ENCODE measurements at places on chromosomes 11 and 22. TPM values are rescaled to one million over a fixed set of nuclear protein-coding genes. Genes with fewer than 3 reads are reported as not detected.

DNA sequence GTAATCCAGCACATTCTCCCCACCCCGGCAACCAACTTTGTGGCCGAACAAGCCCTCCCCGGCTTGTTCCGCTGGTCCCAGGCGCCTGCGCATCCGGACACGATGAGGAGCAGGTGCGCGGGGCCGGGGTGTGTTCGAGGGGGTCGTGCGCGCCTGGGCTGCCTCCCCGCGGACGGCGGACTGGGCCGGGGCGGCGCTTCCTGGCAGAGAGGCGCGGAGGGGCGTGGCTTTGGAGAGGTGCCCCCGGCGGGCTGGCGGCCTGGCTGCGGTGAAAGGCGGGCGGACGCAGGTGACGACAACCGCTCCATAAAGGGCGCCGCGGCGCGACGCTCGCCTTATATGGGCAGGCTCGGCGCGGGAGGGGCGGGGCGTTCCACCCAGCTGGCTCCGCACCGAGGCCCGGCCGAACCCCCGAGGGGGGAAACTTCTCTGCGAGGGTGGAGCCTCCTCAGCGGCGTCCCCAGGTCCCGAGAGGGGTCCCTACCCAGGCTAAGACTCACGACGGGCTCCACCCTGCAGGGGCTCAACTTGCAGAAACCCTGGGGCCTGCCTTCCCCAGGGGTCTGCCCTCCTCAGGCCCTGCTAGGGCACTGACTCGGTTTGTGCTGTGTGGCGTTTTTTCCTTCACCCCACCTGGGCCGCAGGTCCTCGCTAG lies 26.4 kb downstream of the TXN2 start:
- peak overlapping the region; percentile 97 for H3K27ac ChIP-seq
- H3K36me3 ChIP-seq, result no peaks in the 10 kb centered on the region
- peak overlapping the region; percentile 60 for H3K4me3 ChIP-seq
- H3K27me3 ChIP-seq, result no peaks in the 10 kb centered on the region
- H3K4me1 ChIP-seq, result peaks cover 61% of the 10 kb centered on the region

- no peak overlapping the region for H3K4me3 ChIP-seq
- peak; percentile 90 for DNase-seq
- peaks cover 7% of the 10 kb centered on the region for H3K36me3 ChIP-seq
- H3K27me3 ChIP-seq, result no peaks in the 10 kb centered on the region
Measured at GRCh38 chr11:63945477-63946163, 6.8 kb downstream of the NAA40 start.

DNA sequence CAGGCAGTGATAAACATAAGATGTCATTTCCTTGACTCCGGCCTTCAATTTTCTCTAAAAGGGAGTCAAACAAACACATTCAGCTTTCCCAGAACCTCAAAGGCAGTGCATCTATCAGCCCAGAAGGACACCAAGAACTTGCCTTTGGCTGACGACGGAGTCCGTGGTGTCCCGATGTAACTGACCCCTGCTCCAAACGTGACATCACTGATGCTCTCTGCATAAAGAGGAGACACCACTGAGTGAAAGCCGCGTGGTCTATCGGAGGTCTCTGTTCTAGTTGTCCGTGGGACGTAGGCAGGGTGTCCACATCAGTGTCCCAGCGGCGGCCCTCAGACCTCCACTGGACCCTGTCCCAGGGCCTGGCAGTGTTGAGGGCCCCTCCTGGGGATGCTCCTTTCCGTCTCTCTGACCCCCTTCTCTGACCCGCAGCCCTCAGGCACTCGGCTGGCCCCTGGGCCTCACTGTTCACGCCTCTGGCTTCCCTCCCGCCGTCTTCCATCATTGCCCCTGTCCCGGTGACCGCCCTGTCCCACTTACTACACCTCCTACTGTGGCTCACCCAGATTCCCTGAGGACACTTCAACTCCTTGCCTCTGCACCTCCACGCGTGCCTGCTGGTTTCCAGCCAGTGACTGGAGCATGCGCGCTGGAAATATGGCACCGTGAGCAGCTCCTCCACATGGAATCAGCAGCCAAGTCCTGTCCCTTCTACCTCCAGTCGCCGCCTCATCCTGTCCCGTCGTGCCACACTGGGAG lies 70.4 kb downstream of the NCAPD3 start:
- H3K27ac ChIP-seq, result no peak overlapping the region
- H3K36me3 ChIP-seq, result peaks cover 15% of the 10 kb centered on the region
- H3K4me1 ChIP-seq, result no peaks in the 10 kb centered on the region
- no peaks in the 10 kb centered on the region for H3K27me3 ChIP-seq
- DNase-seq, result no peak

SLCO2B1 gene
- total RNA-seq, result 31.7 TPM

- H3K4me1 ChIP-seq, result no peaks in the 10 kb centered on the region
- no peak overlapping the region for H3K4me3 ChIP-seq
- H3K27me3 ChIP-seq, result no peaks in the 10 kb centered on the region
- no peak for DNase-seq
- H3K27ac ChIP-seq, result no peak overlapping the region
Measured at GRCh38 chr11:74932797-74933196, 16.1 kb downstream of the XRRA1 start.

HIC2 gene
- 2.3 TPM for total RNA-seq

GRCh38 chr11:93611836-93612677 lies 49.4 kb upstream of the CEP295 start:
- no peak for DNase-seq
- H3K27me3 ChIP-seq, result no peaks in the 10 kb centered on the region
- H3K27ac ChIP-seq, result no peak overlapping the region
- H3K4me1 ChIP-seq, result no peaks in the 10 kb centered on the region
- no peaks in the 10 kb centered on the region for H3K36me3 ChIP-seq
- H3K4me3 ChIP-seq, result no peak overlapping the region

- H3K4me3 ChIP-seq, result no peak overlapping the region
- no peak for DNase-seq
- peaks cover 63% of the 10 kb centered on the region for H3K27me3 ChIP-seq
Measured at GRCh38 chr11:2149864-2150847, 10.9 kb downstream of the INS start.

GRCh38 chr11:100980156-100980555 lies 149.5 kb downstream of the PGR start:
- no peak overlapping the region for H3K4me3 ChIP-seq
- H3K4me1 ChIP-seq, result no peaks in the 10 kb centered on the region
- DNase-seq, result no peak
- no peaks in the 10 kb centered on the region for H3K27me3 ChIP-seq

- H3K4me3 ChIP-seq, result no peak overlapping the region
- H3K36me3 ChIP-seq, result peaks cover 59% of the 10 kb centered on the region
- H3K27ac ChIP-seq, result no peak overlapping the region
- no peaks in the 10 kb centered on the region for H3K27me3 ChIP-seq
Measured at GRCh38 chr11:9138612-9139579, 47.5 kb upstream of the SCUBE2 start.

DNA sequence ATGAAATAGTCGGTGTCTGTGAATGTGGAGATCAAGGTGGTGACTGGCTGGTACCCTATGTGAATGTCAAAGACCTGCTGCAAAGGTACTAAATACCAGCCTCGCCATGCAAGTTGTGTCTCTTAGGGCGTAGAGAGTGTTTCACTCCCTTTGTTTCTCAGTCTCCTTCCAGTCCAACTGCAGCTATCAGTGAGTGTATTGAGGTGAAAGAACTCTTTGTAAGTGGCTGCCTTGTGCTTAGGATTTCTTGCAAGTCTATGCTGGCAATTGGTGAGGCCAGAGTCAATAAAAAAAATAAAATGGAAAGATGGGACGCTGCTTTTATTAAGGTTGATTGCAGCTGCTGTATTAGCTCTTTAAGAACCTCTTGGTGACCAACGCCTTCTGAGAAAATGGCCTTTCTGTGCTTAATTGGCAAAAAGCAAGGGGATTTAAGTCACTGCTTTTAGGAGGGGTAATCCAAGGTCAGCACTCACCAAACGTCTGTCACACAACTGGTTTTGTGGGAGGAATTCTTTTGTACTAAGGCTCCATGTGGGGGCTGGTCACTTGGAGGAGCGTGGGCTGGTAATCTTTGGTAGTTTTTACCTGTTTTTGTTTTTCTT lies 95.1 kb downstream of the PARVA start:
- no peaks in the 10 kb centered on the region for H3K27me3 ChIP-seq
- peaks cover 61% of the 10 kb centered on the region for H3K4me1 ChIP-seq
- H3K36me3 ChIP-seq, result peaks cover 11% of the 10 kb centered on the region
- no peak for DNase-seq
- H3K27ac ChIP-seq, result peak overlapping the region; percentile 81
- H3K4me3 ChIP-seq, result no peak overlapping the region

DNA sequence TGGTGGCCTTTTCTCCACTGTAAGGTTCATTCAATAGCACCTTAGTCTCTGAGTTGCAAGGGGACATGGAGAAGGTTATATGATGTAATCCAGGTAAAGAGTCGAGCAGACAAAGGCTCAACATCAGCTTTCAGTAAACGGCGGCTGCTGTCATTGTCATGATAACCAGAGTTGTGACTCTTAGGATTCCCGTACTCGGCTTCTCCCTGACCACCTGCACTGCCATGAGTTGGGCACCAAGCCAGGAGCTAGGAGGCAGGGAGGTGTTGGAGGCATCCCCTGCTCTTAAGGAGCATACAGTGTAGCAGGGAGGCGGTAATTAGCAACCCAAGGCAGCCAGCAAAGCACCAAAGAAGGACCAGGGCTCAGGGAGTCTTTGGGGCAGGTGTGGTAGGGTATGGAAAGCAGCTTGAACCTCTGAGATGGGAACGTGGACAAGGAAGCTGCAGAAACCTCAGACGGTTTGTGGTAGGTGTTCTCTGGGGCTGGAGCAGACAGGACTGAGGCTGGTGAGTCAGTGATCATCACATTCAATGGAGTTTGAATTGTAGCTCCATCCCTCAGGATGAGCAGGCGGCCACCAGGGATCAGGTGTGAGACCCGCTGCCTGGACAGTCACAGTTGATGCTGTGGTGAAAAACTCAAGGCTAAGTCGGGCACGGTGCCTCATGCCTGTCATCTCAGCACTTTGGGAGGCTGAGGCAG lies 31.7 kb downstream of the LIF start:
- no peaks in the 10 kb centered on the region for H3K27me3 ChIP-seq
- DNase-seq, result no peak
- H3K4me3 ChIP-seq, result no peak overlapping the region
- no peaks in the 10 kb centered on the region for H3K36me3 ChIP-seq
- no peak overlapping the region for H3K27ac ChIP-seq

DNA sequence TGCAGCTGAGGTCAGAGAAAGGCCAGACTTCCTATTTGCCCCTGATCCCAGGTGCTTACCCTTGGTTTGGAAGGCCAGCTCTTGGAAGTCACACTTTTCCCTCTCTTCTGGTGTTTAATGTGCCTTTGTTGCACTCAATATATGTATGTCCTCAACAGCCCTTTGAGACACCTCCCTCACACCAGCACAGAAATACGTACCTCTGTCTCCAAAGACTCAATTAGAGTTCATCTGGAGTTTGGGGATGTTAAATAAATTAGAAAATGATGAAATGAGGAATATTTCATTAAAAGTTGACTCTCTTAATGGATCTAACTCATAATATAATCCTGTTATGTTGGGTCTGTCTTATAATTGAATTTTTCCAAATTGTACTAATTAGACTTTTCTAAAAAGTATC lies at the start of gene OR9G4:
TSS of gene OR9G4 (minus strand) at position 101 of the 400 bp plus-strand sequence. CDS start 4,931 bp downstream, outside the sequence.
- DNase-seq, result no peak

FGF3 gene
- not detected for total RNA-seq

DNA sequence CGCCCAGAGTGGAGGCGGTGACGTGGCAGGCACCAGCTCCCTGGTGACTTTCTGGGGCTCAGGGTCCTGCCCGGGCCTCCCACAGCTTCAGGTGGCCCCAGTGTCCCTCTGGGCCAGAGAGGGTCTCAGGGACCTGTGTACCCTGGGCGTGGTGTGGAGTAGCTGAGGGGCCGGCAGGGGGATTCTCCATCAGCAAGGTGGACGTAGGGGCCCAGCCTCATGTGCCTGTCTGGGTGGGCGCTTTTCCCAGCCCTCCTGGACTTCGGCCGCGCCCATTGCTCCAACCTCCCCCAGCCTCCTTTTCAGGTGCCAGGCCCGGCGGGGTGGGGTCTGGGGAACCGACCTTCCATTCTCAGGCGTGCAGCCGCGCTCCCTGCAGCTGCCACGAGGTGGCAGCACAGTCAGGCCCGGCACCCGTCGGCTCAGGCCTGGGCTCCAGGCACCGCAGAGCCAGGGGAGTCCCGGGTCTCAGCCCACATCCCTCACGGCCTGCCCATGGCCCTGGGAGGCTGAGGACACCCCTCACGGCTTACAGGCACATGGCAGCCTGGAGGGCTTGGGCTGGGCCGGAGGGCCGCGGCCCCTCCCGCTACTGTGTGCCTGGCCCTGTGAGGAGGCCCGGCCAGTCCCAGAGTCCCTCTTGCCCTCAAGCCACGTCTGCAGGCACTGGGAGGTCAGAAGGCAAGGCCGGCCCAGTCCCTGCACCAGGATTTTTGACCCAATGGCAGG lies 19.9 kb upstream of the MUC5B start:
- peaks cover 6% of the 10 kb centered on the region for H3K4me1 ChIP-seq
- no peak overlapping the region for H3K27ac ChIP-seq
- DNase-seq, result peak; percentile 66
- H3K36me3 ChIP-seq, result no peaks in the 10 kb centered on the region

DNA sequence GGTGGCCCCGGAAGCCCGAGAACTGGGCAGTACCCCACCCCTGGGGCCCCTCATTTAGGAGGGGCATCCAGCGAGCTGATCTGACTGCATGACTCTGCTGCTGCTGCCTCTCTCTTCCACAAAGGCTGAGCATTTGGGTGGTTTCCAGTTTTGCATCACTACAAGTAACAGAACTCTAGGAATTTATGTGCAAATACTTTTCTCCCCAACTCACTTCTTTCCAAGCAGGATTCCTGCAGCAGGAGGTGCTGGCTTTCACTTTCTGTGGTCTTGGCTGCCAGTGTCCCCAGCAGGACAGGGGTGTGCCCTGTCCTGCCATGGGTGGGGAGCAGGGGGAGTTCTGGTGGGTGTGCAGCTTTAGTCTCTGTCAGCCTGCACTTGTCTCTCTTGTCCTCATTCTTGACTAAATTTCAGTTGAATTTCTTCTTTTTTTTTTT lies 21.2 kb downstream of the UPB1 start:
- H3K4me3 ChIP-seq, result no peak overlapping the region
- no peak for DNase-seq
- peak overlapping the region; percentile 10 for H3K27ac ChIP-seq
- H3K36me3 ChIP-seq, result no peaks in the 10 kb centered on the region

DNA sequence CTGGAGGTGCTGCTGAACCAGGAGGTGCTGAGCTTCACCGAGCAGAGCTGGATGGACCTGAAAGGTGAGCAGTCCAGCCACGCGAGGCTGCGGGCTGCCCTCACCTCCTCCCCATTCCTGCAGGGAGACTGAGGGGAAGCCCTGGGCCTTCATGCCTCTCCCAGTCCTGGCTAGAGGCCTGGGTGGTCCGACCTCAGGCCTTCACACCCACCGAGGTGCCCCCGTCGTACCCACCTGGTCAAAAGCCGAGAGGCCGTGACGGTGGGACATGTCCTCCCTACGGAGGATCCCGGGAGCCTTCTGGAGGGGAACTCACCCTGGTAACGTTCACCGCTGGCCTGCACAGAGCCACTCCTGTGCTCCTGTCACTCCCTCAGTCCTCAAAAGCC lies 5.1 kb downstream of the SUSD2 start:
- H3K36me3 ChIP-seq, result peaks cover 5% of the 10 kb centered on the region
- no peak overlapping the region for H3K4me3 ChIP-seq
- no peak overlapping the region for H3K27ac ChIP-seq
- no peaks in the 10 kb centered on the region for H3K4me1 ChIP-seq
